ENCODE measurements at places on chromosomes 16 and 17.
A peak's percentile ranks its signal among the peaks of the same experiment; 100 is the strongest.

GRCh38 chr17:28053044-28053670, 10.7 kb downstream of the NLK start:
- no peak for DNase-seq

DNA sequence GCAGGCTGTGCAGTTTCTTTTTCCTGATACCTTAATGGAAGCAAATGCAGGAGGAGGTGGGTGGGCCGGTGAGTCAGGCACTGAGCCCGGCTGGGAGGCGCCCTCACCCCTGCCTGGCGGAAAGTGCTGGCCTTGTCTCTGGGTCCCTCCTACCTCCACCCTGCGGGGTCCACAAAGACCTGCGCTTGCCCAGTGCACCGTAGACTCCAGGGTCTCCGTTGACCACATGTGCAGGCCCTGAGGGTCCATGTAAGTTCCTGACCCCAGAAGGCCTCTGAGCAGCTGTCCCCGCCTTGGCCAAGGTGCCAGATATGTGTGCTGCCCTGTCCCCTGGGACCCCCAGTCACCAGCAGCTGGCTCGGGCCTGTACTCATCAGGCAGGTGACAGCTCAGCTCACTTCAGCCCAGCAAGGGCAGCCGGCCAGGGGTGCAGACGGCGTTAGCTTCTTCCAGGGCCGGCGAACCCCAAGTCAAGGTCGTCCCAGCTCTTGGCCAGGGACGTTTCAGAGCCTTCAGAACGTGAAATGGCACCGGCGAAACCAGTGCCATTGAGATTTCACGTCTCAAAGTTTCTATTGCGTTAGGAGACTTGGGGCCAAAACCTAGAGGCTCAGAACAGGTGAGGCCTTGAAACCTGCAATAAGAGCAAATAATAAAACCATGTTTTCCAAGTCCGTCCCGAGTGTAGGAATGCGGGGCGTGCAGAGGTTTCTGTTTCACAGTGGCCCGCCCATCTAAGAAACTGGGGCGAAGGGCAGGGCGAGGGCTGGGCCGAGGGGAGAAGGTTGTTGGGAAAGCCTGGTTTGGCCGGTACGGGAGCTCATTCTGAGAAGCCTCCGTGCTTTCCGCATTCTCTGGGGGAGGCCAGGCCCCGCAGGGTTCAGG, 12.1 kb downstream of the METRNL start:
- DNase-seq = no peak

- no peak for DNase-seq
Measured at GRCh38 chr17:34638526-34639260, 59.3 kb downstream of the TMEM132E start.

GRCh38 chr17:63798572-63799106, 24.7 kb downstream of the DDX42 start:
- no peak for DNase-seq

GRCh38 chr17:47973541-47973940, 2.6 kb downstream of the CDK5RAP3 start:
- DNase-seq = no peak

GRCh38 chr17:81866440-81867169, 4.5 kb downstream of the ARHGDIA start:
- DNase-seq = peak; percentile 35

DNA sequence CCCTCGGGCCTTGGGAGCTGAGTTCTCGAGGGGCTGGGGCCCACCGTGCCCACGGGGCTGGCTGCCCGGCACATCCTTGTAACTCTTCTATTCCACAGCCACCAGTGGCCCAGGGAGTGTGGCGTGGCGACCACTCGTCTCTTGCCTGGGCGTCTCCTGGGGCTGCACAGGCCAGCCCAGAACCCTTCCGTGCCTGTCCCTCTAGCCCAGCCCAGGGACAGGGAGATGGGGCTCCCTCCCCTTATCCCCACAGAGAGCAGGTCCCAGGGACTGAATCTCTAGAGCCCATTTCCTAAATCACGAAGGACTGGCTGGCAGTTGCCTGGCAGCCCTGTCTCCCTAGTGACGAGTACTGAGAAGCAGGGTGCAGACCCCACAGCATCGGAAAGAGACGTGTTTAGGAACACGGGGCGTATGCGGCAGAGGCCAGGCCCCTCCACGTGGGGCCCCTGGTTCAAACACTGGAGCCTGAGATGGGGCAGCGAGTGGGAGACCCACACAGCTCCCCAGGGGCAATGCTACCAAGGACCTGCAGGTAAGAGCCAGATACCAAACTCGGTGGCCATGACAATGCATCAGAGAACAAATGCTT, 51.0 kb downstream of the TIMM22 start:
- no peak for DNase-seq

GRCh38 chr16:73572135-73572828, 524.4 kb upstream of the ZFHX3 start:
- no peak for DNase-seq

DNA sequence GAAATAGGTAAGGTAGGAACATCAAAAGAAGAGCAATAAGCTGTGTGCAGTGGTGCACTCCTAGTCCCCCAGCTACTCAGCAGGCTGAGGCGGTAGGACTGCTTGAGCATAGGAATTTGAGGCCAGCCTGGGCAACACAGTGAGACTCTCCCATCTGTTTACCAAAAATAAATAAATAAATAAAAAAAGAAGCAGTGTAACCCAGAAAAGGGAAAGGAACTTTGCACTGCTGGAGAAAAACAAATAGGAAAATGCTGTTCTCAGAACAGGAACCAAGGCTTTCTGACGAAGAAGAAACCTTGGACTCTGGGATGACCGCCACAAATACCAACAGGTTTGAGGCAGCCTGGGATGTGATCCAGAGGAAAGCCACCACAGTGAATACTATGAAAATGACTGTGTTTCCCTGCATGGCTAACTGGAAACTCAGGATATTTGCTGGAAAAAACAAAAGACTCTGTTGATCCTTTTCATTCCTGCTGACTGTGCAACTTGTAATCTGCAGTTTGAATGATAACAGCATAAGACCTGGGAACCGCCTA, 41.2 kb downstream of the TTC19 start:
- DNase-seq = no peak

DNA sequence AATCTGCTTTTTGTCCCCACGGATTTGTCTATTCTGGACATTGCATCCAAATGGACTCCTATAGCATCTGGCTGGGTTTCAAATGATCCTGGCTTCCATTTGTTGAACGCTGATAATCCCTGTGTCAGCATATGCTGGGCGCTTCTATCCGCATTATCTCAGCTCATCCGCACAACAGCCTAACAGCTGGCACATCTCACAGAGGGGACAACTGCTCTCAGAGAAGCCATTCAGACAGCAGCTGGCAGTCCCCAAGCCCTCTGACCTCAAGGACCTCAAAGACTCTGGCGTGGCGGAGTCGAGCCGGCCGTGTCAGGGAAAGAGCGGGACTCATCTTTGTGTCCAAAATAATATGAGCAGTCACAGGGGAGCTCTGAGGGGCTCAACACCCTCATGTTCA, 82.3 kb downstream of the NT5M start:
- DNase-seq = no peak

DNA sequence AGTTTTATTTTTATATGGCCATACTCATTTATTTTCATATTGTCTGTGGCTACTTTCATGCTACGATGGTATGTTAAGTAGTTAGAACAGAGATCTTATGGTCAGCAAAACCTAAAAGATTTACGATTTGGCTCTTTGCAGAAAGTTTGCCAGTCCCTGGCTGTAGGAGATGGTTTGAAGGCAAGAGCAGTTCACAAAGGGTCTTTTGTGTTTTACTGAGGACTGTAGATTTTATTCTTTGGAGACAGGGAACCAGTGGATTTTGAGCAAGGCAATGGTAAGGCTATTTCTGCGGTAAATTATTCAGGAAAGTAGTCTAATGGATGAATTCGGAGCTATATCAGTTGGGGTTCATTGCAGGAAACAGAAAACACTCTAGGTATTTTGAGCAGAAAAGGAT, 90.7 kb downstream of the WWP2 start:
- no peak for DNase-seq

- peak; percentile 10 for DNase-seq
Measured at GRCh38 chr17:8326511-8327302, 12.9 kb upstream of the ODF4 start.

DNA sequence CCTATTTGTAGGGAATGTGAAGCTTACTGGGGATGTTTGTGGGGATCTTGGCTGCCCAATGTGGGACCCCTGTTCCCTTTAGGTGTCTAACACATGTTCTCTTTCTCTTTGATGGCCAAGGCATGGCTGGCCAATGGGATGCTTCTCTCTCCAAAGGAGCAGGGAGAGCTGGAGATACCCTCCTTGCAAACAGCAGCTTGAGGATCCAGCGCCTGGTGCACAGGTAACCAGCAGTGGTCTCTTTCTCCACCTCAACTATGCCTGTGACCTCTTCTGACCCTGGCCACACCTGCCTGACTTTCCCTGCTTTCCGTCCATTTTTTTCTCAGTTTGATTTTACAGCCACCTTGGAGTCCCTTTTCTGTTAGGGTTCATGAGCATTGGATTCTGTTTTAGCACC, 16.8 kb upstream of the NKD1 start:
- no peak for DNase-seq

DNA sequence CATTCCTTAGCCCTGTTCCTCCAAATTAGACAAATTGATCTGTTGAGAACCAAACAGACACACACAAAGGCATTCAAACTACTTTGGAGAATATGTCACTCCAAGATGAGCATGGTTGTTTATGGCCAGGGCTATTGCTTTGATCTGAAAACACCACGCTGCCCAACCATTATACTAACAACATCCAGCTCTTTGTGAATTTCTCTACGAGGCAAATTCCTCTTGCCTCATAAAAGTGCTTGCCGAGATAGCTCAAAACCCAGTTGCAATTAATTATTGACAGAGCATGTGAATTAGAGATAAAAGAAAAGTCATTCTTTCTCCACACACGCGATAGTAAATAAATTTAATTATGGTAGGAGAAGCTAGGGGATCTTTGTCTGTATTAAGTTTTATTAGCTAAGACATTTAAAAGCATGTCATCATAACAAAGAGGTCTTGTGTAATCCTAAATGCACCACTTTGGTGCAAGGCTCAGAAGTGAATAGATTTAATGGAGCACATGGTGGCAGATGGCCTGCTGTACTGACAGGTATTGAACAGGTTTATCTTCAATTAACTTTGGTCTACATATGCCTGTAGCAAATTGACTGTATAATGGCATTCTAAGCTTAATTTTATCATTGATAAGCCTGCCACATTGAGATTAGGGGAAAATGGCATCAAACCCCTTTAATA, 441.8 kb downstream of the HS3ST4 start:
- DNase-seq = no peak

DNA sequence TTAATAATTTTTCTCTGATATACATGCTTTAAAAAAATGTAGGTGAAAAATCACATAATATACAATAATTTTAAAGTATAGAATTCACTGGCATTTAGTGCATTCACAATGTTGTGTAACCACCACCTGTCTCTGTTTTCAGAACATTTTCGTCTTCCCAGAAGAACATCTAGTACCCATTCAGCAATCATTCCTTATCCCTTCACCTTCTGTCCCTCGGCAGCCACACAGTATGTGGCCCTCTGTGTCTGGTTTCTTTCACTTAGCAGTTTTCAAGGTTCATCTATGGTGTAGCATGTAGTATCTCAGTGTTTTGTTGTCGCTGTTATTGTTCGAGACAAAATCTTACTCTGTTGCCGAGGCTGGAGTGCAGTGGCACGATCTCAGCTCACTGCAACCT, 33.6 kb downstream of the PRPSAP2 start:
- DNase-seq = no peak

GRCh38 chr16:65260746-65261145, 138.9 kb upstream of the CDH11 start:
- DNase-seq = no peak

DNA sequence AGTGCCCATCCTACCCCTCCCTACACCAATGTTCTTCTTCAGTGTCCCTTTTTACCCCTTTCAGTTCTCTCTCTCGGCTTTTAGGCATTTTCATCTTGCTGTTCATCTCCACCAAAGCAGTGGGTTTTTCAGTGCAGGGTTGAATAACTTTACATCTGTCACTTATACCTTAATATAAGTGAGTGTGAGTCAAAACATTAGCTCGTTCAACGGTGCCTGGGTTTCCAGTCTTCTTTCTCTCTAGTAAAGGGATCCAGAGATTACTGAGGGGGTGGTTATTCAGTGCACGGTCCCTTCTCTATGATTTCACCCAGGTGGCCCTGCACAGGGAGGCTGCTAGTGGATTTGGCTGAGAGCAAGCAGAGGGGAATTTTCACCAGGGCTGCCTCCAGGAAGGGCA, 210.6 kb upstream of the CDH5 start:
- no peak for DNase-seq

DNA sequence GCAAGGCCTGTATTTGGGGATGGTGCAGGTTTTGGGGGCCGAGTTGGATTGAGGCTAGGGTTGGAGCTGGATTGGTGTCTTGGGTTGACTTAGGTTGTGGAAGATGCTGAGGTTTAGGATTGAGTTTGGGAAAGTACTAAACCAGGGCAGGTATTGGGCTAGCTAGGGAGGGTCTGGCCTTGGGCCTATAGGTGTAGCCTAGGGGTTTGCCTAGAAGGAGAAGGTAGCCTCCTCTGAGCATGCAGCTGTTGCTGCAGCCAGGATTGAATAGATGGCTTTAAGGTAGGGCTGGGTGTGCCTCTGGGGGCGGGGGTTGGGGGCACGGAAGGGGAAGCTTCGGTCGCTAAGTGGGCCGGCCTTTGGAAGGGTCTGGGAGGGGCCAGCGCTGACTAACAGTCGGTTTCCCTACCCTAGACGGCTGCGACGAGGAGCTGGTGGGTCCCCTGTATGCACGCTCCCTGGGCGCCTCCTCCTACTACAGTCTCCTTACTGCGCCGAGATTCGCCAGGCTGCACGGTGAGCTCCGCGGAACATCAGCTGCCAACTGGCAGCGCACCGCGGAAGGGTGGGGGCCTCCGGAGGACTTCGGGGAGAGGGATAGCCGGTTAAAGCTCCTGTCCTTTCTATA, 1.2 kb downstream of the CNTNAP1 start:
- DNase-seq = no peak

DNA sequence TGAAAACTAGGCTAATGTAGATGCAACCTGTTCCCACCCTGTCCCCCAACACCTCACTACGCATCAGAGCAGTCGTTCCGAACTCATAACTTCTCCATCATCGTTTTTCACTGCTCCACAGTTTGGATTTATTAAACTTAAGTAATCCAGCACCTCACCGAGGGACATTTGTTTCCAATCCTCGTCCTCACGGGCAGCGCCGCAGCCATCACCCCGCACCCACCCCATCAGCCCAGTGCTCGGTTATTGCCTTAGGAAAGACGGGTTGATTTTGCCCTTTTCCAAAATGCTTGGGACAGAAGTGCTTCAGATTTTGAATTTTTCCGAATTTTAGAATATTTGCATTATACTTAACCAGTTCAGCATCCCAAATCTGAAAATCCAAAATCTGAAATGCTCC, 71.0 kb upstream of the DOC2B start:
- no peak for DNase-seq

DNA sequence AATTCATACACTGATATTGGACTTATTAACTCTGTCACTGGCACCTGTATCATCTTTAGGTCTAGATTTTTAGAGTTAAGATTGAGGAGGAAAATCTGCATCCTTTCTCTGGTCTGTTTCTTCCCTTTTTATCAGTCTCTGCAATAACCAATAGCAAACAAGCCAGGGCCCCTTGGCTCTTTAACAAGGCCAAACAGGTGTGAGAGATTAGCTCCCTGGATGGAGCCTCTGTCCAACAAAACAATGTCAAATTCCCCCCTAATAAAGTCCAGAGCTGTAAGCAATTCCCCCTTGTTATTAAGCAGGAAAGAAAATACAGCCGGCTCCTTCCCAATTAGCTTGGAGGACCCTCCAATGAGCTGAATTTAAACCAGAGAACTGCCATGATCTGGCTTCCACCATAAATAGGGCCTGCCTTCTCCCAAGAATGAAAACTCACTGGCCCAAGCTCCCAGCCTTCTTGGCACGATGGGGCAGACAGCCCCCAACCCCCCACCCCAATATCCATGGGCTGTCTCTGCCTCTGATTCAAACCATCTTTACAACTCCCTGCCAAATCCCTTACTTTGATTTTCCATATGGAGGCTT, 56.1 kb upstream of the SOX9 start:
- DNase-seq = no peak

Data from stimulated activated CD4-positive, alpha-beta T cell treated with anti-CD3 and anti-CD28 coated beads, Interleukin-4, amount 100 ng/mL, for 1 hour (primary cell).